ENCODE measurements at places on chromosomes 2 and 18. TPM values are rescaled to one million over a fixed set of nuclear protein-coding genes. Genes with fewer than 3 reads are reported as not detected.
A peak's percentile ranks its signal among the peaks of the same experiment; 100 is the strongest.

ABCG8 gene
- not detected for total RNA-seq

DNA sequence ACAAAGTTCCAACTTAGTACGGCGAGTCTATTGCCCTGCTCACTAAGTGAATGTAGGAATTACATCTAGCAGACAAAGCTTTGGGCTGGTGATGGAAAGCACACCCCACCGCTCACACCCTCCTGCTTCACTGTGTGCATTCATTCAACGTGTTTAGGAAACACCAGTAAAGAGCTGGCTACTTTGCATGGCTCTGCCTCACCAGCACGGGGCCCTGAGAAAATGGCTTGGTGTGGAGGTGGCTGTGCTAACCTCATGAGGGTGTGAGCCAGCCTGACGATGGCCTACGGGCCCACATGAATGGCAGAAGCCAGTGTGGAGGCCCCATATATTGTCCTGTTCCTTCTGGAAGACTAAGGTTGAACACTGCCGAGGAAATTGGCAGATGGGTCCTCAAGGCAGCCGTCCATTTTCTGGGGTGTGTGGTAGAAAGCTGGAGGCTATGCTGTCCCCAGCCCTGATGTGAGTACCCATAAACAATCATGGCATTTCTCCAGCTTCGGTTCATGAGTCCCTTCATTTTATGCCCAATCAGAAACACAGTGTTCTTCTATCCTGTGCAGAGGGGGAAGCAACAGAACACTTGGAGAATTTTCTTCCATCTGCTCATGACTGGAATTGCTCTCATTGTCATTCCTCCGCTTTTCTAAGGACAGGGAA is 269.4 kb downstream of the PHLPP1 start:
- peaks cover 9% of the 10 kb centered on the region for H3K27me3 ChIP-seq
- peaks cover 6% of the 10 kb centered on the region for H3K4me1 ChIP-seq
- H3K36me3 ChIP-seq: no peaks in the 10 kb centered on the region

IL36RN gene
- not detected for total RNA-seq

DNA sequence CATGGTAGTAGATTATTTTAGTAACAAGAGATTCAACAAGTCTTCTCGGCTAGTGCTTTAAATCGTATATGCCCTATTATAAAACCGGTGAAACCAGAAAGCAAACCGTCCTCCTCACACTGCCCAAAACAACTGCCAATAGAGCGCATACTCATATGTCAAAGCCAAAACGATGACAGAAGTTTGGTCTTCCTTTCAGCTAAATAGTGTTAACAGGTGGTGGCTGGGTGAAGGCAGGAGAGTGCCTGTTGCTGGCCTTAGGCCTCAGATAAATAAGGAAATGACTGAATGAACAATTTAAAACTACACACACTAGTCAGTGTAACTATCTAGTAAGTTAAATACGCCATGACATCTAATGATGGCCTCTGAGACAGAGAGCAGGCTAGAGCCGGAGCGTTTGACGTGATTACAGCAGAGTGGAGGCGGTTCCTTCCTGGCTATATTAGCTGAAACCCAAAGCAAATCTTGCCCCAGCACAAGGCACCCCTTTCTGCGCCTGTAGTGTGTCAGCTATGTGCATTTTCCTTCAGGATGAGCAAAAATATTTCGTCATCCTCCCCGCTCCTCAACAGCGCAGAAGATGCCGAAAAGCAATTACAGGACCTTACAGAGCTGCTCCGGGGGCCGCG is 1.6 kb downstream of the LONRF2 start:
- H3K4me3 ChIP-seq: peak overlapping the region; percentile 43
- DNase-seq: no peak
- peaks cover 2% of the 10 kb centered on the region for H3K4me1 ChIP-seq
- peaks cover 64% of the 10 kb centered on the region for H3K27me3 ChIP-seq
- peaks cover 7% of the 10 kb centered on the region for H3K36me3 ChIP-seq

GPAT2 gene
- not detected for total RNA-seq

SCYGR2 gene
- total RNA-seq: not detected

DNA sequence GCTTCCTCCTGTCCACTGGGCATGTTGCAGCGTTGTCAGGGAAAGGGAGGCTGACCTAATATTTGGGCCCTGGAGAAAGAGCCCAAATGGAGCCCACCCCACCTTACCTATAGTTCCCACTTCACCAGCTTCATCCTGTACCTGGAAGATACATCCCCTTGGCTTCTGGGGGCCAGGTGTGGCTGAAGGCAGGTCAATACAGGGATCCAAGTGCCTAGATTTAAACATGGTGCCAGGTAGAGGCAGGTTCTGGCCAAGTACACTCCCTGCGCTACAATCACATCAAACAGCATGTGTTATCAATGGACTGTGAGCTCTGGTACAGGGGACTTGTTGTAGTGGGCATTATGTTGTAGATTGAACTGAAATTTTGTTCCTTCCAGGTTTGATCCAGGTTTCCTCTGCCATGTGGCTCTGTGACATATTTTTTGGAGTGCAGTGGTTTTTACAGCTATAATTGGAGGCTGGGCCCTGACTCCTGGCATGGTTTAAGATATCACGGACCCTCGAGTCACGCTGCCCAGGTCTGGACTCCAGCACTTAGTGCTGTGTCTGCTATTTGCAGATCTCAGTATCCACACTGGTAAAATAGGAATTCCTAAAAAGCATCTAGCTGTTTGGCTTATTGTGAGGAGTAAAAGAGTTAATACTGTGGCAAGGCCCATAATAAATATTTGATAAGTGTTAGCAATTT is 23.8 kb downstream of the MYCN start:
- DNase-seq: no peak
- H3K27ac ChIP-seq: no peak overlapping the region
- H3K27me3 ChIP-seq: no peaks in the 10 kb centered on the region
- H3K4me1 ChIP-seq: no peaks in the 10 kb centered on the region
- H3K4me3 ChIP-seq: no peak overlapping the region

RAB6D gene
- total RNA-seq: 0.10 TPM

DNA sequence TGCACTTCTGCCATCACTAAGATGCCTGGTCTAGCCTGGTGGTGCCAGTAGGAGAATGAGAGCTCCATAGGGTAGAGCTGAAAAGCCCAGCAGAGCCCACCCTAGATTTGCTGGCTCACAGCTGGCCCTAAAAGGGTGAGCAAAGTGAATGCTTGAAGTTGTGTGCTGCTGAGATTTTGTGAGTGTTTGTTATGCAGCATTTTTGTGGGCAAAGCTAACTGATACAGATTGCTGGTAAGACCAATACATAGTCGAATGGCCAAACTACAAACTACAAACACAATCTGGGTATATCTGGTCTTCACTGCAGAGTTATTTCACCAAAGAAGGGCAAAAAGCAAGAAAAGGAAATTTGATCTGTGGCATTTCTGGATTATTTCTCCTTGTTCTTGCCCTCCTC is 7.1 kb upstream of the AGAP1 start:
- H3K36me3 ChIP-seq: no peaks in the 10 kb centered on the region
- peaks cover 30% of the 10 kb centered on the region for H3K27me3 ChIP-seq
- no peak for DNase-seq
- H3K4me3 ChIP-seq: no peak overlapping the region
- no peak overlapping the region for H3K27ac ChIP-seq

MLPH gene
- total RNA-seq: 22.5 TPM

CMPK2 gene
- total RNA-seq: 0.24 TPM

All from osteocyte (in vitro differentiated cells).